Activated T-cell treated with anti-CD3 and anti-CD28 coated beads, Interleukin-2, amount 50 U/mL, for 48 hours (primary cell): ENCODE measurements at places on chromosomes 3 and 15.

- peak; percentile 89 for DNase-seq
Observed at GRCh38 chr3:100710261-100710968, 1.1 kb downstream of the TFG start.

- no peak for DNase-seq
Observed at GRCh38 chr3:63228677-63229076, 49.4 kb upstream of the SYNPR start.

DNA sequence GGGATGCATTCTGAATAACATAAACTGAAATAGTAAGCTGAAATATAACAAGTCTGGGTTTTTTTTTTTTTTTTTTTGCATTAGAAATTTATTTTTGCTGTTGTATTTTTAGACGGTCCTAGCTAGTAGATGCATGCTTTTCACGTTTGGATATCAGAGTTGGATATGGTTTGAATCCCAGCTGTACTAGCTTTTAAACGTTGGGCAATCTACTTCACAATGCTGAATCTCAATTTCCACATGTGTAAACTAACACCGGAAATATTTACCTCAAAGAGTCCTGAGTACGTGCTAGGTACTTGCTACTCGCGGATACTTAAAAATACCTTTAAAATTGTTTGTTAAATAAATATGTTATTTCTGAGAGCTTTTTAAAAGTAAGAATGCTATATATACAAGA lies 139.8 kb downstream of the BBX start:
- no peak for DNase-seq

GRCh38 chr15:25439369-25439836 lies 579 bp upstream of the UBE3A start:
- DNase-seq: no peak

GRCh38 chr3:60276615-60277014 lies 974.6 kb downstream of the FHIT start:
- no peak for DNase-seq

DNA sequence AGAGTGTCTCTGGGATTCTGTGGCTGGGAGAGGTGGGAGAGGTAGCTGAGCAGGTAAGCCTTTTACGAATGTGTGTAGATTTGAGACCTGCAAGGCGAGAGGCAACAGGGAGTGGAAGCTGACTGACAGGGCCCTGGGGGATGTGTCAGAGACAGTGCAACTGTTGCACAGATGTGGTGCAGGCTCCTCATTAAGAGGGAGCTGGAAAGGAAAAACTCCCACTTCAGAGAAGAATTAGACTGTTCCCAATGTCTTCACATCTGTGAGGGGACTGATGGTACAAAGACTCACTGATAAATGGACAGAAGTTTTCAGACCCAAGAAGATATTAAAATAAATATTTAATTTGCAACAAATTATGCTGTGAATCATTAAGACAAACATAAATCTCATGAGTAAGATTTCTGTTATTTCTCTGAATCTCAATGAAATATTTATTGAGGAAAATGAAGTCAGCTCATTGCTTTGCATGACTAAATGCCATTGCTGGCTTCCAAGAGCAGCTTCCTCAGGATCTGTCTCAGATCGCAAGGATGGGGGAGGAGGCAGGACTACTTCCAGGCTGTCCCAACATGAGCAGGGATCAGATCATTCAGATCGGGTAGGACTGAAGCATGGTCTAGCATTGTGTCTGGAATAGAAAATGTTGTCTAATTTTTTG lies 127.3 kb upstream of the ROPN1 start:
- no peak for DNase-seq

DNA sequence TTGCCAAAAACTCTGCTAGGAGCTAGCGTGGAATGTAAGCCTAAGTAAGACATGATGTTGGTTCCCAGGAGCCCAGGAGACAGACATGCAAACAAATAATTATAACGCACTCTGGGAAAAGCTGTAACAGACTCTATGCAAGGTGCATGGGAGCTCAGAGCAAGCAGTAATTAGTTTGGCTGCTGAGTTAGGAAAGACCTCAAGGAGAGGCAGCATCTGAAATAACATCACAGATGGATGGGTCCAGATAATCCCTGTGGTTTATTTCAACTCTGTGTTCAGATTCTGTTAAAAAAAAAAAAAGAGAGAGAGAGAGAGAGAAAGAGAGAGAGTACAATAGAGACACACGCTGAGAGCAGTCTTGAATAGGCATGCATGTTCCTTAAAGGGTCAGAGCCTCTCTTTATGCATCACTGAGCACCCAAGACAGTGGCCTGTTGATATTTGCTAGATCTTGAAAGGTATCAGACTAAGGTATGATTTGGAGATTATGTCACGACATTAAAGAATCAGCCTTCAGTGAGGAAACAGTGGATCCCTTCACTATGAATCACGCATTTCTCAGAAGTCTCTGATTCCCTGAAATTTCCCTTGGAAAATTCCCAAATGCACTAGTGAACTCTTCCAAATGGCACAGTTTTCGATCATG lies 124.4 kb upstream of the LIPC start:
- no peak for DNase-seq

GRCh38 chr3:66610562-66610909 lies 109.7 kb upstream of the LRIG1 start:
- no peak for DNase-seq

GRCh38 chr15:66938114-66938830 lies 127.1 kb upstream of the SMAD3 start:
- no peak for DNase-seq

DNA sequence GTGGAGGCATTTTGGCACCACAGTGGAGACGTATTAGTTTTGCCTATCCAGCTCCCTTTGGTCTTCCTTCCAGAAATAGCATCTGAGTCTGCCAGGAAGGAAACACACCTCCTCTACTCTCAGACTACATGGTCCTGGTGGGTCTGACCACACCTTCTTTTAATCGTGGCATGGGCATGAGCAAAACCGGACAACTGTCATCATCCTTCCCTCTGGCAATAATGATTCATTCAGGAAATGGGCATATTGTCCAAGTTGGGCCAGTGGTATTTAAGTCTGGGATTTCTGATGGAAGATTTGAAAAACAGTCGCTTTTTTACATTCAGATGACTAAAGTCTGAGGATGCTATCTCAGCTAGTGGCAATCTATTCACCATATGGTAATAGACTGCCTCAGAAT lies 601.0 kb upstream of the ADAMTS9 start:
- DNase-seq: no peak

- no peak for DNase-seq
Observed at GRCh38 chr15:86506401-86506800, 426.7 kb downstream of the AGBL1 start.

DNA sequence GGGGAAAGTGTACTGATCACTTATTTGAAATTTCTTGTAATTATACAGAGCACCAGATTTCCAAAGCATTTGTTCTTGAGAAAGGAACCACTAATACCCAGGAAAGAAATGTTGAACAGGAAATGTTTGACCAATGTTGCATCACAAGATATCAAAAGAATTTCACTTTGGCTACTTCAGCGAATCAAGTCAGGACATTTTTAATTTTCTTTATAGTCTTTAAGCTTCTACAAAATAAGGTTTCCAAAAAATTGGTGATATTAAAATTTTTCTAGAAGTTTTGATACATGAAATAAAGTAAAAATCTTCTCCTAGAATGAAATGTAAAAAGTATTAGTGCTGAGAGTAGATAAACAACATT lies 421.9 kb downstream of the MECOM start:
- DNase-seq: no peak

GRCh38 chr3:186152889-186153292 lies 44.0 kb upstream of the ETV5 start:
- no peak for DNase-seq

DNA sequence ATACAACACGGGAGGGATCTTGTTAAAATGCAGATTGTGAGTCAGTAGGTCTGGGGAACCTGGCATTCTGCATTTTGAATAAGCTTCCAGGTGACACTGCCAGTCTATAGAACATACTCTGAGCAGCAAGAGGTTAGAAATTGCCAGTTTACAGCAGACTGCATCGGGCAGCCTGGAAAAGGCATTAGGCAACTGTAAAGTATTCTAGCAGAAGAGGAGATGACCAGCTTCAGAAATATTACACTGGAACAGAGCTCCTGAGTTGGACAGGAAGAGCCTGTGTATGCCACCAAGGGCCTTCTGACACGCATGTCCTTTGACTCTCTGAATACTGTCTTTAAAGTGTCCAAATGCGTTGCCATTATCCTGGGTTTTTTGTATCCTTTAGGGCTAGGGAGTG lies 2.5 kb upstream of the ACAN start:
- no peak for DNase-seq

GRCh38 chr3:148280623-148281242 lies 417.0 kb upstream of the AGTR1 start:
- no peak for DNase-seq

- DNase-seq: no peak
Observed at GRCh38 chr15:32778391-32779176, 60.8 kb downstream of the GREM1 start.

DNA sequence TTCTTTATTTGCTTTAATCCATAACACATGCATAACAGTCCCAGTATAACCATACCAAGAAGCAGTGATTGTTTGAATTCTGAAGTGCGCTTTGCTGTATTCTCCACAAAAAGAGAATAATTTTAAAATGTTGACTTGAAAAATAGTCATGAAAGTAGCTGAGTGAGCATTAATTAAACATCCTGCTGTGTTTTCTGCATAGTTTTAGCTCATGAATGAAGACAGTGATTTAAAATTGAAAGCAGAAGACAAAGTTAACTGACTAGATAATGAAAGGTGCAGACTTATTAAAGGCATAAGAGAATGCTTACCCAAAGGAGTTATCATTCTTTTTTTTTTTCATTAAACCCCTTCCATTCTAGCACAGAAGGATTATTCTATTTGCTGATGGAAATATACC lies 143.5 kb downstream of the GABRG3 start:
- DNase-seq: no peak

GRCh38 chr15:88029696-88030095 lies 226.8 kb downstream of the NTRK3 start:
- DNase-seq: no peak

GRCh38 chr3:120418446-120418845 lies 32.3 kb downstream of the FSTL1 start:
- no peak for DNase-seq

- DNase-seq: no peak
Observed at GRCh38 chr15:65521350-65521749, 3.9 kb upstream of the DPP8 start.

GRCh38 chr3:16838561-16838960 lies 46.2 kb upstream of the PLCL2 start:
- no peak for DNase-seq

DNA sequence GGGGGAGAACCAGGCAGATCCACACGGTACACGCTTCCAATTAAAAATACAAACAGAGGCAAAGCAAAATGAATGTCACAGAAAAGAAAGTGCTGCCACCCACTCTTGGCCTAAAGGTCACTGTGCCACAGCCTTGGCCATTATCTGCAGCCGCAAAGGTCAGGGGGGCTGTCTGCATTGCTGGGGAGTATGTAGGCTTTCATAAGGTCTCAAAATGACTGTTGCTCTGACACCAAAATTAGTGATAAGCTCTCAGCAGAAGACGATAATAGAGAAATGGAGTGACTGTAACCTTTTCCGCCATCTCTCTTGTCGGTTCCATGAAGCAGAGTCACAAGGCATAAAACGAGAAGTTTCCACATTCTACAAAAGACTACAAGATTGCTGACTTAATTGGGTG lies 374.2 kb upstream of the ICE2 start:
- DNase-seq: no peak

- no peak for DNase-seq
Observed at GRCh38 chr3:59866076-59866475, 816.3 kb upstream of the CFAP20DC start.

DNA sequence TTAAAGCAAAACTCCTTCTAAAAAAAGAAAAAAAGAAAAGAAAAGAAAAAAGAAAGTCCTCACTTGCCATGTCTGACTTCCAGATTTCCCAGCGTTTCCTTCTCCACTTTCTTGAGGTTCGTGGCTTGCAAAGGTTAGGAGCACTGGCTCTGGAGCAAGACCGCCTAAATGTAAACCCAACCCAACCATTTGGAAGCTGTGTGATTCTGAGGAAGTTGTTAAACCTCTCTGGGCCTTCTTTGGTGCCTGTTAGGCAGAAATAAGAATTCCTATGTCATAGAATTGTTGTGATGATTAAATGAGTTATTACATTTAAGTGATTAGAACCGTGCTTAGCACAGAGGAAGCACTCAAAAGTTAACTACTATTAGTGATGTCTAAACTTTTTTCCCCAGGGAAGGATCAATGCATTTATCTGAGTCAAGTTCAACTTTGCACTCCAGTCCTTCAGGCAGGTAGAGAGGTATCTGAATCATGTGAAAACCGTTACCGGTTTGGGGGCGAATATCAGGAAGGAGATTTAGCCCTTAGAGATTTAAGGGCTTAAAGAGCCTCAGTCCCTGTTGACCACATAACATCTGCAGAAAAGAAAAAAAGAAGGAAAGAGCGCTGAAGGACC lies 78.3 kb upstream of the HES1 start:
- no peak for DNase-seq

- no peak for DNase-seq
Observed at GRCh38 chr3:189907803-189908202, 212.9 kb downstream of the P3H2 start.

- DNase-seq: no peak
Observed at GRCh38 chr3:119628816-119629445, 31.2 kb downstream of the PLA1A start.

GRCh38 chr3:68485051-68485450 lies 447.3 kb downstream of the TAFA4 start:
- no peak for DNase-seq

GRCh38 chr3:148331081-148331846 lies 366.4 kb upstream of the AGTR1 start:
- DNase-seq: no peak

- no peak for DNase-seq
Observed at GRCh38 chr3:42438193-42438592, 27.8 kb upstream of the LYZL4 start.

GRCh38 chr3:180295811-180296210 lies 259.1 kb upstream of the PEX5L start:
- no peak for DNase-seq

DNA sequence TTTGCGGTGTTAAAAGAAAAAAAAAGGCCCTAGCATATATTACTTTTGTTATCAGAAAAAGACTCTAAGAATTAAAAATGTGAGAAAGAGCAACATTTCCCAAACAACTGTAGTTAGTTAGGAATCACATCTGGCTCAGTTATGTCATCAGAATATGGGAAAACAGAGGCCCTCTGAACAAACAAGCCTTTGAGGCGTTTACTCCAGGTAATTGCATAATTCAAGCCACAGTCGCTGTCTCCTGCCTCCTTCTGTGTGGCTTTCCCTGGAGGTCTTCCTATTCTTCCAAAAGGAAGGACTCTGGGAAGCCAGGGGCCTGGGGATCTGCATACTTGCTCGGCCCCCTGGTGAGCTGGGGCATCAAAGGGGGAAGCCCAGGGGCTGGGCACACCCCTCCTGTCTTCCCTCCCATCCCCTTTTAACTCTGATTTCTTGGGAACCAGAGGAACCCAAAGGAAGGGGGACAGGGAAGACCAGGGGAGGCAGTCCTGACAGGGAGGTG lies 3.7 kb upstream of the FAM107A start:
- no peak for DNase-seq

- DNase-seq: no peak
Observed at GRCh38 chr3:17162116-17162515, 277.4 kb downstream of the PLCL2 start.

DNA sequence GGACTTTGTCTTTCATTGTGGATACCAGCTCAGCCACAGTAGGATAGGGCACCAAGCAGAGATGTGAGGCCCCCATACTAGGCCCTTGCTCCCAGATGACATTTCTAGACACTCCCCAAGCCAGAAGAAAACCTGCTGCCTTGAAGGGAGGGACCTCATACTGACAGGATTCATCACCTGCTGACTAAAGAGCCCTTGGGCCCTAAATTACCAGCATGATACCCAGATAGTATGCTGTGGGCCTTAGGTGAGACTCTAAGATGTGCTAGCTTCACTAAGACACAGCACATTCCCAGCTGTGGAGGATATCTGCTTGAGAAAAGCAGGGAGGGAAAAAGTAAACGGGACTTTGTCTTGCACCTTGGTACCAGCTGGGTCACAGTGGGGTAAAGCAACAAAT lies 324.0 kb downstream of the TBL1XR1 start:
- no peak for DNase-seq
